ENCODE measurements at places on chromosomes 12 and 14.

DNA sequence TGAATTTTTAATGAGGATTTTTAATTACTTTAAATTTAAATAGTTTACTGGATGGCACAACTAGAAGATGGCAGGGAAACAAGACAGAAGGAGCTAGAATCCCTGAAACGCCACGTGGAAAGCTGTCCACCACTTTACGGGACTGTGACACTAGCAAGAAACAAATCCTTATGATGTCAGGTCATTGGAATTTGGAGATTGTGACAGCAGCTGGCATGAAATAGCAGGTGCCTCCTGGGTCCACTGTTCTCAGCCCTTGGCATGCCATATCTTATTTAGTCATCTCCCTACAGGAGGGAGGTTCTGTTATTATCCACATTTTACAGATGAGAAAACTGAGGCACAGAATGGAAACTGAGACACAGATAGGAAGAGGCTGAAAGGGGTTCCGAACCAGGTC, 113.8 kb downstream of the BCL11B start:
- no peak for DNase-seq

DNA sequence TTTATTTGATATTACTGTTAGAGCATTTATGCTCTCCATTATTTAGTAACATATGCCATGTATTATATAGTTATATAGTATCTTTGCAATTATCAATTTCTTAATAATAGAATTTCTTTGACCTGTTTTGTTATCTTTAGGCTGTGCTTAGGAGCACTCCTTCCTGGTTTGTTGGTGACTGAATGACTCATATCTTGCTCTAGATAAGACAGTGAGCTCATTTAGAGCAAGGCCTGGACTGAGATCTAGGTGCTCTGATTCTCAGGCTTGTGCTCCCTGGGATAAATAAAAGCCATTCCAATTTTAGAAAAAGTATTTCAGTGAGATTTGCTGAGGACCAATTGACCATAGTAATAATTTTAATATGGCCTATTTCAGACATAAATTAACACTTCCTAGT, 951.2 kb downstream of the FLRT2 start:
- no peak for DNase-seq

DNA sequence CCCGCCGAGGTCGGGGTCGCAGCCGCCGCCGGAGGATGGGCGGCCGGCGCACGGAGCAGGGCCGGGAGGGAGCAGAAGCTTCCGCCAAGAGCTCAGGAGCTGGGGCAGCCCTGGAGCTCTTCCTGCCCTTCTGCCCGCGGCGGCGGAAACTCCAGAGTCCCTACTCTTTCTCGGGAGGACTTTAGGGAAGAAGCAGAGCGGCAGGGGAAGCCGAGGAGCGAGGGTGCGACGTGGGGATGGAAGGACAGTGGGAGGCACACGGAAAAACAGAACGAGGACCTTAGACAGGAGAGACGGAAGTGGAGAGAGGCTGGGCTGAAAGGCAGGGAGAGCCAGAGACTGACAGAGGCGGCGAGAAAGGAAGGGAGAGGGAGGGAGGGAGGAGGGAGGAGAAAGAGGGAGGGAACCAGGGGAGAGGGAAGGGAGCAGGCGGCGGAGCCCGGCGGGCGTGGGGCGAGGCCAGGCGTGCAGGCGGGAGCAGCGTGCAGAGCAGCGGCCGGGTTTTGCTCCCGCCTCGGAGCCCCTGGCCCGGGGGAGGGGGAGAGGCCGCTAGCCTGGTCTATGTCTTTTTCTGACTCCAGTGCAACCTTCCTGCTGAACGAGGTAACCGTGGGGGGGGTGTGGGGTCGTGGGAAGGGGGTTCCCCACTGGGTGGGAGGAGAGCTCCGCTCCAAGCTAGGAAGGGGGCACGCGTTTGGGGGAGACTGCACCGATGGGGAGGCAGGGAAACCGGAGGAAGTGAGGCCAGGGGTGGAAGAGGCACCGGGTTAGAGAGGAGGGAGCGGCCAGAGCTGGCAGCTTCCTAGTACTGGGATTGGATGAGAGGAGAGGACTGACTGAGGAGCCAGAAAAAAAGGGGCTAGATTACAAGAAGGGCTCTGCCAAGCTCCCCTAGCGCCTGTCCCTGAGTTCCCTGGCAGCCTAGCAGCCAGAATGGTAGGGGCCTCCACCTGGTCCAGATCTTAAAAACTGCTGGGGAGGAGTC, 2.9 kb upstream of the CACNB3 start:
- peak; percentile 65 for DNase-seq

DNA sequence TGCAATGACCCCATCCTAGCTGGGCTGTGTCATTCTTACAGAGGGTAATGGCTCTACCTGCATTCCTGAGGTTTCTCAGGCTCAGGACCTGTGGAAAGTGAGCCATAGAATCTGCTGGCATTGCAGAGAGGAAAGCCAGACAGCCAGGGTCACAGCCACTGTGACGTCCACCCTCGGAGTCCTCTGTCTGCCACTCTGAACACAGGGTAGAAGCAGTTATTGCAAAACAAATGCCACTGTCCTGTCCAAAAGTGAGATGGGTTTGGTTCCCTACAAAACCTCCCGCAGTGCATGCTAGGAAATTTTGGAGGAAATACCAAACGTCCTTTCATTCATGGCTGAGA, 37.8 kb downstream of the TNFAIP2 start:
- DNase-seq = no peak

DNA sequence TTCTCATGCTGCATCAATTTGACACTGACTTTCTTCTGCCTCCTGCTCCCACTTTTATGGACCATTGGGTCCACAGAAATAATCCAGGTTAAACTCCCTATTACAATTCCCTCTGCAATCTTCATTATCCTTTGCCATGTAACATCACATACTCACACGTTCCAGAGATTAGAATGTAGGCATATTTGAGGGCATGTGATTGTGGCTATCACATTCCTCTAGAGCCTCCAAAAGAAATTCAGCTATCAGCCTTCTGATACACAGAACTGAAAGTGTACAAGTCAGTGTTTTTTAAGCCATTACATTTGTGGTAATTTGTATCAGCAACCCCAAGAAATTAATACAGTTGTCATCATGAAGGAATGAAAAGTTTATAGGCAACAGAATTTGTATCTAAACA, 892.4 kb downstream of the RPS29 start:
- DNase-seq = no peak
